Dorsolateral prefrontal cortex (tissue), 122 donors: ENCODE measurements at places on chromosomes 2 and 18.

DNA sequence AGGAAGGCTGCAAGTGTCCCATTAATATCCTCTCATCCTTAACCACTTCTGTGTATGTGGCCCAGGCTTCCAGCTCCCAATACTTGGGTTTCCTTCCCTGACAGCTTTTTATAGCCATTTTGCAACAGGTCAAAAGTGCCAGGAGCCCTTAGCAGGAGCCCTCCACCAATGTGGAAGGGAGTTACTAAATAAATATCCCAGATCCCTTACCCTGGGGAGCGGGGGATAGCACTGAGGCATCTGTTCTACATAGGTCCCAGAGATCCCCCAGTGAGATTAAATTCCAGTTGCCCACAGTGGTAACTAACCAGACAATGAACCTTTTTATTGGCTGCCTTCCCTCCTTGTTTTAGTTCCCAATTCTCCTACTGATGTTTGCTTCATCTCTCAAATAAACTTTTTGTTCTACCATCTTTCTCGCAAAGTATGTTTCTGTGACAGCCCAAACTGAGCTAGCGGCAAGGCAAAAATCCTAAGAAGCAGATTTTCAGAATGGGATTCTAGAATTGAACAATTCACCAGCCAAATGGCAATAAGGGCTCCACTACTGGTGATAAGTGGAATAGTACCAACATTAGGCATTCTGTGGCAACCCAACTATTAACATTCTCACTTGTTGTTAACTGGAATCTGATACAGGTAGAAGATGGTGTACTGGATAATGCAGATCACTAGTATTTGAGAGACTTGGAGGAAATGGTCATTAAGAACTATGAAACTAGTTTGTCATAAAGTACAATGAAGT lies 83.9 kb upstream of the MAPRE2 start:
- no peak for DNase-seq

GRCh38 chr2:222998459-222998858 lies 53.5 kb upstream of the KCNE4 start:
- DNase-seq, result no peak

DNA sequence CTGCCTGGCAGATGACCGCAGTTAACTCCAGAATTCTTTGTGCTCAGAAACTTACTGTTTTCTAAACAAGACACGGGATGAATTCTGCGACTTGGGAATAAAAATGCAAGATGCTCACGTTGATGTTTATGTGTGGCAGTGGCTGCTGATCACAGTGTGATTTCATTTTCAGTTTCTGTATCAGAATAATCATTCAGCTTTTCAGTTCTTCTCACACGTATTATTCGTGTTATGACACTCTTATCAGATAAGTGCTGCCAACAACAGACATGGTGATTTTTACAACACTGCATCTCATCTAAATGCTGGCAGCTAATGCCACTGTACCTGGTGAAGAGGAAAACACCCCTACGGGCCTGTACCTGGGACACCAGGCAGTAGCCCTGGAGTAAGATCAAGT lies 272.9 kb upstream of the REV1 start:
- DNase-seq, result no peak

DNA sequence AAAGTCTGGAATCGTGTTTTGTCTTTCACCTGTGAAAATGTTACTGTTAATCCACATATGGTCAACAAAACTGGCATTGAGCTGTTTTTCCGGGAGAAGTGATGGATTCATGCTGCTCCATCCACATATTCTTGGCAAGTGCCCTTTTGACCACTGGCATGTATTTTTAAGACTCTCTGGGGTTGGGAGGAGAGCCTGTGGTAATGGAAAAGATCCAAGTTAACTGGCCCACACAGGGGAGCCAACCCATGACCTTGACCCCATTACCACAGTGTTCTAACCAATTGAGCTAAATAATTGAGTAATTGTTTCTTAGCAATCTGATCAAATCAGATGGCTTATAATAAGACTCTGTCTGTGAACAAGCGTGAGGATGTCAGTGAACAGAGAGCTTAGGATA lies 296.2 kb upstream of the NRP2 start:
- DNase-seq, result no peak
